Activated T-cell treated with anti-CD3 and anti-CD28 coated beads for 1 hour (primary cell): ENCODE measurements at places on chromosomes 2 and 18.

DNA sequence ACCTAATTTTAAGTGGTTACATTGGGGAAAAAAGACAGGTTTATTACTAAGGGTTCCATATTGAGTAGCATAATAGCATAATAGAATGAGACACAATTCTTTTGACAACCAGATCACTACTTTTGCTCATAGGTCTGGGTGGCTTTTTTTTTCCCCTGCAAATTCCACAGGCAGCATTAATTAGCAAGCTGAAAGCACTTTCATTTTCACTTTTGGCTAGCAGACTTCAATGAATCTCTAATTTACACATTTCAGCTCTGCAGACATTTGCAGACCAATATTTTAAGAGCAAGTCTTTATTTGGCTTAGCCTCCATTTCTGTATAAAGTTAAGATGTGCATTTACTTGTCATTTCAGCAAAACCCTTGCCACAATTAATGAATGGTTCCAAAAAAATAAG lies 185.5 kb downstream of the NOL4 start:
- DNase-seq = no peak

- no peak for DNase-seq
Measured at GRCh38 chr18:72412927-72413326, 131.2 kb downstream of the CBLN2 start.

- DNase-seq = no peak
Measured at GRCh38 chr2:54187331-54187730, 68.7 kb downstream of the TSPYL6 start.

GRCh38 chr2:231545105-231545902 lies 15.1 kb upstream of the NMUR1 start:
- DNase-seq = no peak

GRCh38 chr2:133026536-133027177 lies 356.7 kb upstream of the LYPD1 start:
- no peak for DNase-seq

DNA sequence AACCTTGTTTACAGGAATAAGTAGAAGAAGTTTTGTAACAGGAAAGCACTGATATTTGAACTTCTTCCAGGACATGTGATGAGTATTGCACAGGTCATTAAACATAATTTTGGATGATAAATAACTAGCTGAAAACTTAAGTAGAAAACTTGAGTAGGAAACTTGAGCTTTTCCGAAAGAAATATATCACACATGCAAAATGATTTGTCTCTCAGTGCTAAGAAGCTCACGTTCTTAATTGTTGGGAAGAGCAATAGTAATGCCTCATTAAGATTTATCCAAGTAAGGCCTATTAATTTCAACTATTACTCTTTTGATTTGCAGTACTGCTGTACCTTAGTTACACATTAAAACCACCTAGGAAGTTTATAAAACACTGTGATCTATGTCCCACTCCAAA lies 1921.9 kb upstream of the LRRTM1 start:
- DNase-seq = no peak
